RPMI7951 (cell line): ENCODE measurements at places on chromosomes 1 and 21. TPM values are rescaled to one million over a fixed set of nuclear protein-coding genes. Genes with fewer than 3 reads are reported as not detected.

DNA sequence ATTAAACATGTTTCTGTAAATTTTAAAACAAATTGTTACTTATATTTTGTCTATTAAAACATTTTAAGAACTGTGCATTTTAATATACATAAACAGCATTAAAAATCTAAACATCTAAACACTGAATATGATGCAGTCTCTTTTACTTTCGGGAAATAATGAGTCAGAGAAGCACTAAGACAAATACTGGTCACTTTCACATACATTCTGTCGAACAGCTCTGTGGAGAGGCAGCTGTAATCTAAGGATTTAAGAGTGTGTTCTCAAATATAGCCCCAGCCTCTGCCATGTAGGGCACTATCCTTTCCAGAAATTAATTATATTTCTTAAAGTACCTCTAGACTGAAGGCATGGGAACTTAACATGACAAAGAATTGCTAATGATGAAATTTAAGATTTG lies 89.6 kb upstream of the PTGFR start:
- peak; percentile 41 for DNase-seq

- DNase-seq: no peak
Measured at GRCh38 chr1:88139633-88140032, 544.4 kb upstream of the PKN2 start.

DNA sequence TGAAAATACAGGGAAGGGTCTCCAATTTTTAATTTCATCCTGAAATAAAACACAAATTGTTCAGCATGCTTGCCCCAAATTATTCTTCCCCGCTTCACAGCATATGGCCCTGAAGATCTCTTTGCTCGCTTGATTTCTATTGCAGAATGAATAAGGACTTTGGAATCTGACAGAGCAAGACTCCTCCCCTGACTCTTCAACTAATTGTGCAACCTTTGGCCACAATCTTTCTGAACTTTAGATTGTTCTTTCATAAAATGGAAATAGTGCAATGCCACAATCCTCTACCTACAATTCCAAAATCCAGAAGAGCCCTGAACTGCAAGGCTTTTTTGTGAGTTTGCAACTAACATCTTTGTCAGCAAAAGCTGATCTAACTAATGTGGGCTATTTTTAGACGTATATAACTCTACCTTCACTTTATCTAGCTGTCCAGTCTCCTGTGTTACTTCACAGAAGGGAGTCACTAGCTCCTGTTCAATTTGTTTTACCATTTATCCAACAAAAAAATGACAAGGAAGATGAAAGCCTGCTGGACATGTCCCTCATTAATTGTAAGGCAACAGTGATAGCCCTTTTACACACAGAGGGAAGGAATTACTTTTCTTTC lies 13.4 kb downstream of the RNASEL start:
- DNase-seq: peak; percentile 60

DNA sequence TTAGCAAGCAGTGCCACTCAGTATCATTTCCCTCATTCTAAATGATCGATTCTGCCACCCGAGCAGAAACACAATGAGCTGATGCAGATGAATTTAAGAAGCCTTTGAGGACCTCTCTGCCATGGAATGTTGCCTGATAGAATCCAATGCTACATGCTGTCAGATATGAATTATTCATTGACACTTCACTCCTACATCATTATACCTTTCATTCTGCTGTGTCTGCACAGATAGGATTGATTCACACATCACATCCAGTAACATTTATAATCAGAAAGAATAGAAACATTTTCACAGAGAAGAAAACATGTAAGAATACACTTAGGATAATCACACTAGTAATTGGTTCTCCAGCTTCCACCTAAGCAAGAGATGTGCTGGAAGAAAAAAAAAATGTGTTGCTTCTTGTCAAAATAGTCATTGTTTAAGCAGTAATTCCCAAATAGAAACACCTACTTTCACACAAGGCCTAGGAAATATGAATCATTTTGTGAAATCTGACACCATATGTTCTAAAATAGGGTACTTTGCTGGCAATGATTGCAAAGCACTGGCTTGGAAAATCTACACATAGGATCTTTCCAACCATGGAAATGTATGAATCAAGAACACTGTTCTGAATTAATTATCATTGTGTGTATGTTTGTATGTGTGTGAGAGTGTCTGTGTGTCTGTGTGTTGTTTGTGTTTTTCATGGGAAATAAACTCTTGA lies 110.1 kb downstream of the GRIK1 start:
- DNase-seq: no peak

DNA sequence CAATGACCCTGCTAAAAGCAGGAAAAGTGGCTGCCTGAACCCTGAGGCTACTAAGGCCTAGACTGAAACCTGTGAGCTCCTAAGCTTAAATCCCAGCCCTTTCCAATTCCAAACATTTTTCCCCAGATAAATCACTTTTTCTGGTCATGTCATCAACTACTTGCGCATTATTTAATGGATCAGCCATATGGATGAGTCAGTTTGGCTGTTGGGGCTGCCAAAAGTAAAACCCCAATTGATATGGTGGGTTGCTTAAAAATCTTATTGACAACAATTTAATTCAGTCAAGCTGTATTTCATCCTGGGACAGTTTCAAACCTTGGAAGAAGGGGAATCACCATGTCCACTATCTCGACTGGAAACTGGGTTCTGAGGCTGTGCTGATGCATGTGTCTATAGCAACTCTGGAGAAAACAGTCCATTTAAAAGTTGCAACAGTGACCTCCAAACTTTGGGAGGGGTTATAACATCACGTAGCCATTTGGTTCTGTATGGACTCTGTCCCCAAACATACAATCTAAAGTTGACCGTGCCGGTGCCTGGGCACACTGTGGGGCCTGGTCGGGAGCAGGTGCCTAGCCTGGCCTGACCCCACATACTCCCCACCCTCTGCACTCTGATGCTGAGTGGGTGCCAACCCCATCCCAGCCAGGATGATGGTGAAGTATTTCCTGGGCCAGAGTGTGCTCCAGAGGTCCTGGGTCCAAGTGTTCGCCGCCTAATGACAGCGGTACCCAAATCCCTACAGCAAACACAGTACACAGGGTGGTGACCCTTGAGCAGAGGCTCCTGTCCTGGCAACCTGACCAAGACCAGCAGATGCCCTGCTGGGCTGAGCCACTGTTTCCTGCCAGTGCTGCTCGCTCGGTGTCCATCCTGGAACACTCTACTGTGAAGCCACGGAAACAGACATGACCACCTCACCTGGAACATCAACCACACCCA lies 46.5 kb upstream of the LRRC52 start:
- DNase-seq: no peak

GRCh38 chr1:166884040-166884642 lies 8.1 kb upstream of the TADA1 start:
- DNase-seq: peak; percentile 37

- DNase-seq: no peak
Measured at GRCh38 chr1:42037161-42037560, 116.0 kb upstream of the GUCA2B start.

DNA sequence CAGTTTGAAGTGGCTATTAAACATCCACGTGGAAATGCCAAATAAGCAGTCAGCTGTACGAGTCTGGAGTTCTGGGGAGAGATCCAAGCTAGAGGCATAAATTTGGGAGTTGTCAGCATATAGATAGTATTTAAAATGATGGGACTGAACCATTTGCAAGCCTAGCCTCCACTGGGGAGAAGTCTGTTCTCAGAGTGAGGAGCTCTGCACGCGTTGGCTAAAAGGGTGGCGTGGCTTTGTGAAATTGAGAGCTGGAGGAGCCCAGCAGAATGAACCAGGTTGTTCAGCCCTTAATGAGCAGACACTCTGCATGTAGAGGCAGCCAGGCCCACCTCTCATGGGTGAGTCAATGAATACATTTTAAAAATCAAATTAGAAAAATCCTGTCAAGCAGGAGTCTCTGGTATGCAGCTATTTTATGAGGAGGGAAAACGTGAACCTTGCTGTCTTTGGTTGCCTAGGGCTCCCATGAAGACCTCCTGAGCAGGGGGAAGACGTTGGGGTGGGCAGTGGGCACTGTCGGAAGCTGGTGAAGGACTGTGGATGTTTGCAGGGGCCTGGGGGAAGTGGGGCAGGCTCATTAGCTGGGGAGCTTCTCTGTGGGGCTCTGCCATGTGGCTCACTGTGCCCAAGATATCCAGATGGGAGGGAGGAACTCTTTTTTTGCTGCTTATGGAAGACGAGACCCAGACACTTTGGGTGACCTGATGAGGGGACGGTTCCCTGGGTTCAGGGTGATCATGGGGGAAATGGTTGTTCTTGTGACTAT lies 18.8 kb downstream of the TMCC2 start:
- DNase-seq: no peak

- no peak for DNase-seq
Measured at GRCh38 chr1:31880957-31881687, 57.0 kb downstream of the PTP4A2 start.

DNA sequence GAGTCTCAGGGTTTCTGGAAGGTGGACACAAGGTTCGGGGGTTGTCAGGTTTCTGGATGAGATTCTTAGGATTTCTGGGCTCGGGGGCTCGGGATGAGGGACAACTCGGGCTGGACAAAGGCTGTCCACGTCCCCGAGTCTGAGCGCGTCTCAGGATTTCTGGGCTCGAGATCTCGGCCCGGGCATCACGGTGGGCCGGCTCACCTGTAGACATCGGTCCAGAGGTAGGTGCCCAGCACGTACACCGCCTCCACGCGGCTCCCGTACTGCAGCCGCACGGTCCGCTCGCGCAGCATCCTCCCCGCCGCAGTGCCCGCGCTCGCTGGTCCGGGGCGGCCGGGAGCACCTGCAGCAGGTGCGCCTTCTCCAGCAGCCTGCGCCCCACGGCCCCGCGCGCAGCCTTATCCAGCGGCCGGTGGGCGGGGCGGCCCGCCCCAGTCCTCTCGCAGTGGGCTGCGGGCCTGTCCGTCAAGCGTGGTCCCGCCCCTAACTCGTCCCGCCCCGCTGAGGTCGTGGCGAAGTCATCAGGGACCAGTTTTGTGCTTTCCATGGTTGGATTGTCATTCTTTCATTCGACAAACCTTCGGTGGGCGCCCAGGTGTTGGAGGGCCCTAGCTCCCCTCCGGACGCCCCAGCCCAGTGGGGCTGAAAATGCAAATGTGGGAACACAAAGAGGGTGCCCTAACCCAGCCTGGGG lies at the start of gene PADI2:
Gene PADI2 (minus strand): TSS at position 376 of the 697 bp plus-strand sequence. CDS start 80 bp downstream, at position 296.
- DNase-seq: peak; percentile 55

- DNase-seq: no peak
Measured at GRCh38 chr1:168976267-168976666, 130.2 kb upstream of the ATP1B1 start.

- peak; percentile 75 for DNase-seq
Measured at GRCh38 chr1:16187748-16188401, 24.6 kb downstream of the ARHGEF19 start.

GRCh38 chr1:17861685-17862084 lies 106.6 kb downstream of the ACTL8 start:
- DNase-seq: peak; percentile 80

GRCh38 chr1:214897581-214897980 lies 185.0 kb upstream of the KCNK2 start:
- no peak for DNase-seq

- DNase-seq: peak; percentile 33
Measured at GRCh38 chr1:206738370-206739366, 31.9 kb upstream of the IL19 start.

- DNase-seq: no peak
Measured at GRCh38 chr1:51000160-51000559, 30.1 kb downstream of the CDKN2C start.

DNA sequence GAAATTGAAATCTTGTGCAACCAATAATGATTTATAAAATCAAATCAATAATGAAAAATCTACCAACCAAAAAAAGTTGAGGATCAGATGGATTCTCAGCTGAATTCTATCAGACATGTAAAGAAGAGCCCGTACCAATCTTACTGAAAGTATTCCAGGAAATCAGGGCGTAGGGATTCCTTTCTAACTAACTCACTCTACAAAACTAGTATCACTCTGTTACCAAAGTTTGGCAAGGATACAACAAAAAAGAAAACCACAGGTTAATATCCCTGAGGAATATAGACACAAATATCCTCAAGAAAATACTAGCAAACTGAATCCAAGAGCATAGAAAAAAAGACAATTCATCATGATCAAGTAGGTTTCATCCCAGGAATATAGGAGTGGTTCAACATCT lies 52.8 kb upstream of the ADGRL4 start:
- DNase-seq: peak; percentile 14

GRCh38 chr1:27519331-27520258 lies 29.6 kb upstream of the WASF2 start:
- DNase-seq: peak; percentile 36

- DNase-seq: peak; percentile 24
Measured at GRCh38 chr1:41387667-41388091, 26.4 kb downstream of the FOXO6 start.

DNA sequence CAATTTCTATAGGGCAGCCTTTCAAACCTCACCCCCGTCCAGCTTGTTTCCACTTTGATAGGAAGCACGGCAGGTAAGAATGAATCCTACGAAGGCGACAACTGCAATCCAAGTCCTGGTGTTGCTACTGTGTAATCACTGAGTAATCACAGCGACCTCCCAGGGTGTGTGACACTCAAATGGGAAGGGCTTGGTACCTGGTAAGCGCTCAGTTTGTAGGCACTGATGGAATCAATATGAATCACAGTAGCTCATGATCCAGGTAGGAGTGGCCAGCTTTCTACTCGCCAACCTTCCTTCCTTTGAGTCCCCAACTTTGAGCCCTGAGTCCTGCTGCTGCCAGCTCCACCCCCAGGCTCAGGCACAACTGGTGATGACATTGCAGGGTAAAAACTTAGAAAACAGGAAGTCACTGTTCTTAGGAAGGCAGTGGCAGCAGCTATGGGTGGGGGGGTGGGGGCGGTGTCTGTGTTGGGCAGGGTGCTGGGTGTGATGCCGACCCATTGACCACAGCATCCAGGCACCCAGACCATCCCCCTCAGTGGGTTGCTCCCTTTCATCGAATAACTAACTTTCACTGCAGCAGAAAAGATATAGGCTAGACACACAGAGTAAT lies 70.7 kb downstream of the CD247 start:
- DNase-seq: no peak

Gene SPRR1A
- not detected in 2 replicates for total RNA-seq

Gene LCE1A
- not detected in 2 replicates for total RNA-seq

Gene AVPR1B
- total RNA-seq: not detected in 2 replicates

Gene CYP2J2
- total RNA-seq: 0.72 and 1.2 TPM in 2 replicates

Gene IQCC
- 2.9 and 5.6 TPM in 2 replicates for total RNA-seq

Gene LEMD1
- total RNA-seq: not detected in 2 replicates

Gene DMBX1
- total RNA-seq: not detected in 2 replicates

Gene MRAP
- total RNA-seq: not detected in 2 replicates

Gene HMCN1
- total RNA-seq: 2.8 and 4.9 TPM in 2 replicates

Gene C1QC
- not detected in 2 replicates for total RNA-seq
